ENCODE measurements at places on chromosomes 11 and 22.
A peak's percentile ranks its signal among the peaks of the same experiment; 100 is the strongest.

GRCh38 chr22:49201046-49201970 lies 626.4 kb downstream of the BRD1 start:
- H3K4me3 ChIP-seq: no peak overlapping the region
- H3K27me3 ChIP-seq: no peaks in the 10 kb centered on the region
- peaks cover 22% of the 10 kb centered on the region for H3K4me1 ChIP-seq

- H3K36me3 ChIP-seq: peaks cover 4% of the 10 kb centered on the region
- no peak for DNase-seq
- no peak overlapping the region for H3K27ac ChIP-seq
- peaks cover 22% of the 10 kb centered on the region for H3K27me3 ChIP-seq
Measured at GRCh38 chr11:833849-834311, 1.1 kb downstream of the CD151 start.

DNA sequence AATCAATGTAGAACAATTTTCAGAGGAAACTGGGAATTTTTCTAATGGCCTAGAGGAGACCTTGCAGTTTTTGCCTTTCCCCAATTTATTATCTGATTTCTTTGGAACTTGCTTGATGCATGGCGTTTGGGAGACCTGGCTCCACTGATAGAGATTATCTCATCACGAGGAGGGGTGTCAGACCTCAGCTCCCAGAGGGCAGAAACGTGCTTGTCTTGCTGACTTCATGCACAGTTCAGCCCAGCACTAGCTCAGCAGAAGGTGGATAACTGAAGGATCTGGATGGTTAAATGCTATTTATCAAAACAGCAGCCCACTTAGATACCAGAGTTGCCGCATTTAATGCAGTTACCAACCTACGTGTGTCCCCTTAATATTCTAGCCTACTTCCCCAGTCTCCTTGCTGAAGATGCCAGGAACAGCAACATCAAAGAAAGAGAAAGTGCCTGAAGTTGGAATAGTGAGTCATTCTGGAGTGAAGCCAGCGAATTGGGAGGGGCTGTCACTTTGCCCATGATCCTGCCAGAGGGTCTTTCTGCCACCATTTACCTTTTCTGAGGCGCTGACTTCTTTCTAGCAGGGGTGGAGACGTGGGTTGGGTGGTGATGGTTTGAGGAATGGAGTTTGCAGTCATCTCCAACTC lies 133.5 kb upstream of the CADM1 start:
- H3K27me3 ChIP-seq: peaks cover 7% of the 10 kb centered on the region
- H3K36me3 ChIP-seq: peaks cover 6% of the 10 kb centered on the region
- DNase-seq: no peak

- H3K36me3 ChIP-seq: peaks cover 7% of the 10 kb centered on the region
- no peak overlapping the region for H3K27ac ChIP-seq
- DNase-seq: no peak
- H3K27me3 ChIP-seq: no peaks in the 10 kb centered on the region
- H3K4me3 ChIP-seq: no peak overlapping the region
Measured at GRCh38 chr11:28296426-28296825, 188.2 kb downstream of the METTL15 start.

DNA sequence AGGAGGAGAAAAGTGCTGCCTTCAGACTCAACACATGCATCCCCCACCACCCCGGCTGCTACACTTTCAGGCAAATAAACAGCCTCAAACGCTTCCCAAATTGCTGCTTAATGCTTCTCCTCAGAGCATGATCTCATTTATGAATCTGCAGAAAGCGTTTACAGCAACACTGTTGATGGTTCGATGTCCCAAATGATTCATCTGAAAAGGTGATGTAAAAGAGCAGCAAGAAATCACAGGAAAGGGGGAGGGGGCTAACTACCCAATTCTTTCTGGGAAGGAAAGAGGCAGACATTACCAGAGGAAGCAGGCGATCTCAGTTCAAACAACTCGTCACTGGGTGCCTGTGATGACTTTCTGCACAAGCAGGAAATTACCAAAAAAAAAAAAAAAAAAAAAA lies 119.6 kb downstream of the TENM4 start:
- no peak overlapping the region for H3K27ac ChIP-seq
- H3K36me3 ChIP-seq: no peaks in the 10 kb centered on the region
- no peak for DNase-seq
- no peak overlapping the region for H3K4me3 ChIP-seq
- peaks cover 3% of the 10 kb centered on the region for H3K4me1 ChIP-seq
- no peaks in the 10 kb centered on the region for H3K27me3 ChIP-seq

DNA sequence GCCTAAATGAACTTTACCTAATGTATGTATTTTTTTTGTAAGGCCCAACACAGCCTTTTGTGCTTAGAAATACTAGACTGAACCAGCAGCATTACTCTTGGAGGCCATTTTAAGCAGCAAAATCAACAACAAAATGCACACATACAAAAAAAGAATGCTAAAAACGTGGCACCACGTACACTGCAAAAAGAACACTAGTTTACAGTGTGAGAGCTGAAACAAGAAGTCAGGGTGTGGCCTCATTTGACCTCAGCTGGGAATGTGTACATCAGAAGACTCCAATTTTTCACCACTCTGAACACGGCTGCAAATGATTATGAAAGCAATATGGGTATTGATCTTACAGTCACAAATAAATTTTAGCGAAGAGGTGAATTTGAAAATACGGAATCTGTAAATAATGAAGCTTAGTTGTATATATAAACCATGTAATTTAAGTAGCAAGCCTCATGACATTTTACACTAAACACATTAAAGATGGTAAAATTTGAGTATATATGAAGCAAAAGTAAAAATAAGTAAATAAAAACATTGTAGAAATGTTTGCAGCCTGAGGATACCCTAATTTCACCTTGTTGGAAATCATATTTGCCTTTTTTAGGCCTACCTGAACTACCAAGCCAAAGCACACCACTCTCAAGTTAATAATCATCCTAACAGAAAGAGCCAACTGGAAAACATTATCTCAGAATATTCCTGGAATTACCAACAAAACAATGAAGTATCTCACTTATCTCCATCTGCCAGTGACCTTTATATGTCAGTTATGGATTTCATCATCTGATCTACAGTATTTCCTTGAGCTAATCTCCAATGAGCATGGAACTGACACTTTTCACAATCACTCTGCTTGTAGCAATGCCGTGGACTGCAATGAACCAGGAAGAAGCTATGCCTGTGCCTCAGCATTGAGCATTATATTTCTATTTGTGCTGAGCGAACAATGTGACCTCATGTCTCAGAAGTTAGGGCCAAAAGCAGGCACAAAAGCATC lies 319.5 kb upstream of the FAT3 start:
- H3K36me3 ChIP-seq: no peaks in the 10 kb centered on the region
- no peak overlapping the region for H3K4me3 ChIP-seq
- no peak overlapping the region for H3K27ac ChIP-seq
- H3K27me3 ChIP-seq: no peaks in the 10 kb centered on the region

- H3K4me1 ChIP-seq: peaks cover 8% of the 10 kb centered on the region
- no peaks in the 10 kb centered on the region for H3K36me3 ChIP-seq
- no peaks in the 10 kb centered on the region for H3K27me3 ChIP-seq
- H3K4me3 ChIP-seq: no peak overlapping the region
- DNase-seq: no peak
Measured at GRCh38 chr22:40484906-40485669, 114.7 kb downstream of the SGSM3 start.

DNA sequence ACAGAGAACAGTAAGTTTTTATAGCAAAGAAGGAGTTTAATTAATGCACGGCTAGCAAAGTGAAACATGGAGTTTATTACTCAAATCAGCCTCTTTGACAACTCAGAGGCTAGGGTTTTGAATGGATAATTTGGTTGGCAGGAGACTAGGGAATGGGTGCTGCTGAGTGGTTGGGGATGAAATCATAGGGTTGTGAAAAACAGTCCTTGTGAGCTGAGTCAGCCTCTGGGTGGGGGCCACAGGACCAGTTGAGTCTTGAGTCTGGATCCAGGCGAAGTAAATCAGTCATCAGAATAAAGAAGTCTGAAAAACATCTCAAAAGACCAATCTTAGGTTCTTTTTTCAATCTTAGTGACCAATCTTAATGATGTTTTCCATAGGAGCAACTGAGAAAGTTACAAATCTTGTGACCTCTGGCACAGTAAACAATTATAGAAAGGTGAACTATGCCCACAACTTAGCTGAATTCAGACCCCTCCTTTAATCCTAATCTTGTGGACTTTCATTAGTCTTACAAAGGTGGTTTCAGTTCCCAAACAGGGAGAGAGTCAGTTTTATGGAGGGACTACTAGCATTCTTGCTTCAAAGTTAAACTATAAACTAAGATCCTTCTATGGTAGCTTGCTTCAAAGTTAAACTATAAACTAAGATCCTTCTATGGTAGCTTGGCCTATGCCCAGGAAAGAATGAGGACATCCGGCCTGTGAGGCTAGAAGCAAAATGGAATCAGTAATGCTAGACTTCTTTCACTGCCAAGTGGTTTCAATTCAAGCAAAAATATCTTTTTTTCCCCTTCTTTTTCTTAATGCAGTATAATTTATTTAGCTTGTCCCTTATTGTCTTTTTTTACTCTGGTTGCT lies 84.5 kb downstream of the AASDHPPT start:
- DNase-seq: no peak
- peaks cover 10% of the 10 kb centered on the region for H3K4me1 ChIP-seq
- no peak overlapping the region for H3K27ac ChIP-seq
- no peak overlapping the region for H3K4me3 ChIP-seq

- 0 out of 2 replicates have a peak, but pooled peaks cover 3% of the 10 kb centered on the region for H3K4me1 ChIP-seq
- no peak overlapping the region for H3K27ac ChIP-seq
- DNase-seq: no peak
- no peaks in the 10 kb centered on the region for H3K36me3 ChIP-seq
Measured at GRCh38 chr11:3137486-3138177, 27.5 kb downstream of the OSBPL5 start.

DNA sequence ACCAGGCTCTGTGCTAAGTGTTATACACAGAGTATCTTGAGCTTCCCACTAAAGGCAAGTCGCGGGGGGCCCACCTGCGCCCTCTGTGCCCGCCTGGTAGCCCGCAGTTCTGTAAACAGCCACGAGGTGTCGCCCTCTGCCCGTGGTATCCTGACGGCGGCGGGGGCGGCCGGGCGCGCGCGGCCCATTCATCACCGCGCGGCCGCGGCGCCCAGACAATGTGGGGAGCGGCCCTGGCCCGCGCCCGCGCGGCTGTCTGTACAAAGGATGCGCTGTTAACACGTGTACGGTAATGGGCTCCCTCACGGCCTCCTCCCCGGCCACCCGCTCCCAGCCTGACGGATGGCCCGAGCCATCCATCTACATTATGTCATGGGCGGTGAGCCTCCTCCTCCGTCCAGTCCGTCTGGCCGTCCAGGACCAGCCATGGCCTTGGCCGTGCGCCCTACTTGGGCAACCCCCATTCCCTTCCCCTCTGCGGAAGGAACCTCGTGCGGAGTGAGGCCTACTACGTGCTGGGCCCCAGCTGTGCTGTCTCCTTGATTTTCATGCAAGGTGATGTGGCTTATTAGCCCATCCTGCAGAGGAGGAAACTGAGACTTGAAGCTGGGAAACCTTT lies 99.4 kb downstream of the MIAT start:
- peaks cover 8% of the 10 kb centered on the region for H3K36me3 ChIP-seq
- DNase-seq: peak; percentile 73
- peaks cover 27% of the 10 kb centered on the region for H3K4me1 ChIP-seq
- H3K4me3 ChIP-seq: peak overlapping the region; percentile 45
- H3K27ac ChIP-seq: no peak overlapping the region

GRCh38 chr22:37138849-37139561 lies 10.7 kb downstream of the IL2RB start:
- no peak for DNase-seq
- H3K27ac ChIP-seq: no peak overlapping the region
- H3K36me3 ChIP-seq: no peaks in the 10 kb centered on the region
- H3K4me3 ChIP-seq: no peak overlapping the region
- no peaks in the 10 kb centered on the region for H3K27me3 ChIP-seq
- no peaks in the 10 kb centered on the region for H3K4me1 ChIP-seq

GRCh38 chr11:69859275-69859934 lies 40.2 kb upstream of the FGF3 start:
- H3K27me3 ChIP-seq: no peaks in the 10 kb centered on the region
- H3K36me3 ChIP-seq: no peaks in the 10 kb centered on the region
- no peak overlapping the region for H3K27ac ChIP-seq
- H3K4me3 ChIP-seq: no peak overlapping the region
- no peak for DNase-seq

DNA sequence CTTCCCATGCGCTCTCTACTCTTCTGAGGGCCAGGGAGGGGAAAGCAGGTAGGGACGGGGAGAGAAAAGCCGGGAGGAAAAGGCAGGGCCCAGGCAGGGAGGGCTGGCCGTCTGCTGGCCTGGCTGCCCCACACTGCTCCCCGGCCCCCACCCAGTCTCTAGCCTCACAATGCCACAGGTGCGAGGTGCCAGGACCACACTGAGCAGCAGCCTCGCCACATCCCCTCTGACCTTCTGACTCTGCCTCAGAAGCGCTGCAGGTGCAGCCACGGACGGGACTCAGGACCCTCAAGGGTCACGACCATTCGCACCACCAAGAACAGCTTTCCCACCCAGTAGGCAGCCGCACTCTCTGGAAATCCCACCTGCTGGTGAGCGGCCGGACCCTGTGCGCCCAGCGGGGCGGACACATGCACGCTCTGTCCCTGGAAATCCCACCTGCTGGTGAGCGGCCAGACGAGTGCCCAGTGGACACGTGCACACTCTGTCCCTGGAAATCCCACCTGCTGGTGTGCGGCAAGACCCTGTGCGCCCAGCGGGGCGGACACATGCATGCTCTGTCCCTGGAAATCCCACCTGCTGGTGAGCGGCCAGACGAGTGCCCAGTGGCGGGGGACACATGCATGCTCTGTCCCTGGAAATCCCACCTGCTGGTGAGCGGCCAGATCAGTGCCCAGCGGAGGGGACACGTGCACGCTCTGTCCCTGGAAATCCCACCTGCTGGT lies 20.1 kb downstream of the TOLLIP start:
- peaks cover 15% of the 10 kb centered on the region for H3K36me3 ChIP-seq
- H3K27ac ChIP-seq: no peak overlapping the region
- H3K27me3 ChIP-seq: no peaks in the 10 kb centered on the region
- no peak overlapping the region for H3K4me3 ChIP-seq
- DNase-seq: no peak
- no peaks in the 10 kb centered on the region for H3K4me1 ChIP-seq

DNA sequence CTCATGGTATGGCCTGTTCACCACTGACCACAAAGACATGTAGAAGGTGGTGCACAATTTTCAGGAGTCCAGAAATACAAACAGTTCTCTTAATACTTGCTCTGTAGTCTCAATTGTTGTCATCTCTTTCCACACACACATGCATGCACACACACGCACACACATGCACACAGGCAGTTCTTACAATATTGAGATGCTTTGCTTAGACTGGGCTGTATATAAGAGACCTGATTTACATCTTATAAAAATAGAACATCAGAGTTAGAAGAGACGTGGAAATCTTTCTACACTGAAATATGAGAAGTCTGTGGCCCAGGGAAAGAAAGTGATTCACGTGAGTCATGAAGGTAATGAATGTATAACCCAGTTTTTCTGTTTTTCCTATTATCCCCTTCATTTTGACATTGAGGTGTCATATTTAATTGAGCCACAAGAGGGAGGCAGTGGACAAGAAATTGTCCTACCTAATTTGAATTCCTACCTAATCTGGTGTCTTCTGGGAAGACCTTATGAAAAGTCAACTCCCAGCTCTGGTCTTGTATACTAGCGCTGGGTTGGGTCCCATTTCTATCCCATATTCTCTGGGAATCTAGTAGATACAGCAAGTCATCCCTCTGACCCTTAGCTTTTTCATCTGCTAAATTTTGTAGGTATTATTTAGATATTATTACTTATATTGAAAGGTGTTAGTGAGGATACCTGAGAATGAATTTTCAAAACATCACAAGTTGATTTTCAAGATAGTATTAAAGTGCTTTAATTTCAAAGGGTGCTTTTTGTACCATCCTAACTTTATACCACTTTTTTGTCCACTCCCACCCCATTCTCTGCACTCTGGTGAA lies 14.9 kb upstream of the MS4A4A start:
- H3K4me1 ChIP-seq: 0 out of 2 replicates have a peak, but pooled peaks cover 5% of the 10 kb centered on the region
- no peak for DNase-seq
- no peak overlapping the region for H3K27ac ChIP-seq
- H3K27me3 ChIP-seq: no peaks in the 10 kb centered on the region
- peaks cover 13% of the 10 kb centered on the region for H3K36me3 ChIP-seq
- no peak overlapping the region for H3K4me3 ChIP-seq

All from WTC11 (cell line).